Effector memory CD4-positive, alpha-beta T cell (primary cell): ENCODE measurements at places on chromosomes 2 and 18.

DNA sequence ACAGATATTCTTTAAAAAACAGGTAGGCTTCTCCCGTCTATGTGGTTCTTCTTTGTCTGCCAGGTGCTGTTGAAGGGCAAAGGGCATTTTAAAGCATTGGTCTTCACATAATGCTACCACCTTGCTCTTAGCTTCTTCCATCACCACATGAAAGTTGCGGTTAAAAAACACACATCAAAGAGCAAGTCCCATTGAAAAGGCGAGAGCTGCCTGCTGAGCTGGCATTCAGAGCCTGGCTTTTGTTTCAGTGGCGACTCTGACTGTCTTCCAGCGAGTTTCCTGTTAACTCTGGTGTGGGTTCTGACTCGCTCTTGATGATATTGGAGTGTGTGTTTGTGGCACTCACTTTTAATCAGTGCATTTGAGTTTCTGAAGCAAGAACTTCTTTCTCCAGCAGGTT, 624.9 kb upstream of the FANCL start:
- no peak for DNase-seq

- DNase-seq: no peak
Observed at GRCh38 chr18:46035696-46036680, 36.1 kb downstream of the PSTPIP2 start.

DNA sequence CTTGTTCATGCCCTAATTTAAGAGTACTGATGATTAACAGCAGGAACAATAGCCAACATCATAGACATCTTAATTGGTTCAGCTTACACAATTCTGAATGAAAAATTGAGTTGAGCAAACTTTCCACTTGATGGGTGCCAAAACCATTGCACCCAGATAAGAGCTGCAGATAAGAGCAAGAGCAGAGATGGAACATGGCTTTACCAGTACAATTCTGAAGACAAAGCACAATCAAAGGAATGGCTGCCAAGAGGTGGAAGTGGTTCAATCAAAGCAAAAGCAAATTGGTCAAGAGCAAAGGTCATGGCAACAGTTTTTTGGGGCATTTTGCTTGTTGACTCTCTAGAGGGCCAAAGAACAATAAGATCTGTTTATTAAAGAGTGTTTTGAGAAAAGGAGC, 65.6 kb upstream of the ATP5MC3 start:
- no peak for DNase-seq

DNA sequence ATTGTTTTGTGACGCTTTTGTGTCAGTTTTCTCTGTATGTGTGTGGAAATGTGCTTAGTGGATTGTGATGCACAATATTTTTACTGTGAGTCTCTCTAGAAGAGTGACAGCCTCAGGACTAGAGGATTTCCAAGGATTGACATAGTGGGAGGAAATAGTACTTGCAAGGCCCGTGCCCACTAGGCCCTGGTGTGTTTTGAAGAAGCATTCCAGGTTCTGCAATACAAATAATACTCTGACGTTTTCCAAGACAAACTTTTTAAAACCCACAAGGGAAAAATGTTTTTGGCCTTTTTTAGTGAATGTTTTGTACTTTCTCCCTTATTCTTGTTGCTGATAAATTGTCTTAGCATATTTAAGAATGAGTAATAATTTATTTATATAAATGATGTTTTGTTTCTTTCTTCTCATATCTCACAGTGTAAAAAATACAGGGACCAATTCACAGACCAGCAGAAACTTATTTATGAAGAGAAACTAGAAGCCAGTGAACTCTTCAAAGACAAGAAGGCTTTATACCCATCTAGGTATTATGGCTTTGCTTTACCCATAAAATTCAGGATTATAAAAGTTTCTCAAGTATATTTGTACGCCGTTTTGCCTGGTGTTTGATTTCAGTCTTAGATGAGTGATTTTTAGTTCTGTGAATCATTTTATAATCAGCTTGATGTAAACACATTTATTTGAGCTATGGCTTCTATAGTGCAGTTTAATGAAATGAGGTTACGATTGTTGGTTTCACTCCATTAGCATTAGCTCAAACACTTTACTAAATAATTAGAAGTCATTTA, 165.6 kb downstream of the MYO1B start:
- DNase-seq: no peak

DNA sequence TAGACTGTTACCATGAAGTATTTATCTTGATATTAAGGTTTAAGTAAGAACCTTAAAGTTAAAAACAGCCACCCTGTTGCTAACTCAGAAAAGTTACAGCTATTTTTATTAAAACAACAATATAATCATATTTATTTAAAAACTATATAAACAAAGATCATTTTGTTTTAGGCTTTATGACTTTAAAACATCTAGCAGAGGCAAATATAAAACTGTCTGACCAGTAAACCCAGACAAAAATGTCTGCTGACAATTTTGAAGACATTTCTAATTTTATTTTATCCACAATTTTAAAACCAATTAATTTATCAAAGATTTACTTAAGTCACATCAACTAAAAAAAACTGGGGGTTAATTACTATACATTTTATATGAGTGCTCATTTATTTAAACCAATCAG, 14.2 kb downstream of the RBM43 start:
- no peak for DNase-seq

- DNase-seq: no peak
Observed at GRCh38 chr2:2232167-2232566, 98.9 kb downstream of the MYT1L start.
